ENCODE measurements at places on chromosomes 3 and 15.

GRCh38 chr3:125300416-125300815, 74.7 kb downstream of the ZNF148 start:
- DNase-seq: no peak

DNA sequence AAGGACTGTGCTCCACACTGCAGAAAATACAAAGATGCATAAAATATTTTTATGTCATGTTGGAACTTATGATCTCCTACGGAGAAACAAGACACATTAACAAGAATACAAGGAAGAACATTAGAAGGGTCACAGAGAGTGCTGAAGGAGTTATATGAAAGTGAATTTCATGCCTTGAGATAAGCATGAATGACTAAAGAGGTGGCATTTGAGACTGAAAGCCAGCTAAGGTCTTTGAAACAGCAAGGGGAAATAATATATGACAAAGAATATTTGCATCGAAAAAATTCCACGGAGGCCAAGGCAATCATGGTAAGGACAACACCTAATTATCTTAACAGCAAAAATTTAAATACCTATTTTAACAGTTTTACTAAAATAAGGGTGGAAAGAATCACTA, 12.5 kb downstream of the GSK3B start:
- DNase-seq: no peak

DNA sequence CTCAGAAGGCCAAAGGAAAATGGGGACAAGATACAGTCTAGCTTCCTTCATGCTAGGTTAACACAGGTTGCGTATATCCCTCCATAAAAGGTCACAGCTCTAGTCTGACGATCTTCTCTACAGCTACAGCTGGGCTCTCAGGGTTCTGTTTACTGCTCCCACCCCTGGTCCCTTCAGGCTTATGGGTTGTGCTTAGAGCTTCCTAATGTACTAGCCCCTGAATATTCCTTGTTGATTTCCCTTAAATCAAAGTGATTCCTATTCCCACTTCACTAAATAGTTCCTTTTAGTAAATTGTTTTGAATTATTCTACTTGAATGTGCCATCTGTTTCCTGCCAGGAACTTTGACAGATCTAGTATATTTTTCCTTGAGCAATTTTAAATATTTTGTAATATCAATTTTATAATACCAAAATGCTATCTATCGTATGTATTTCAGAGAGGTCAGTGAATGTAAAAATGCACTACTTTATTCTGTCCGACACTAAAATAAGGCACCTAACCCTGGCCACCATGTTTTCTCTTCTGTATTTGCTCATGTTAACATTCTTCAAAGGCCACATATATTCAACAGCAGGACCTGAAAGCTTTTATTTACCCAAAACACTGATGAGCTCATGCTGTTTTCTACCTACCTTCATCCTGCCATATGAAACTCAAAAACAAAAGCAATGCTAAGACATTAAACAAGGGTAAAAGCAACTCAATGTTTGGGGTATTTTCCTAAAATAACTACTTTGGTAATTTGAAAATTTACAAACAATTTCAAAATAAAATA, 92.8 kb upstream of the TGFBR2 start:
- no peak for DNase-seq

- no peak for DNase-seq
These were observed at the start of gene ATP10A for GRCh38 chr15:25863111-25863967. Gene ATP10A (minus strand): TSS chr15:25863327. CDS start chr15:25863096, 231 bp downstream.

DNA sequence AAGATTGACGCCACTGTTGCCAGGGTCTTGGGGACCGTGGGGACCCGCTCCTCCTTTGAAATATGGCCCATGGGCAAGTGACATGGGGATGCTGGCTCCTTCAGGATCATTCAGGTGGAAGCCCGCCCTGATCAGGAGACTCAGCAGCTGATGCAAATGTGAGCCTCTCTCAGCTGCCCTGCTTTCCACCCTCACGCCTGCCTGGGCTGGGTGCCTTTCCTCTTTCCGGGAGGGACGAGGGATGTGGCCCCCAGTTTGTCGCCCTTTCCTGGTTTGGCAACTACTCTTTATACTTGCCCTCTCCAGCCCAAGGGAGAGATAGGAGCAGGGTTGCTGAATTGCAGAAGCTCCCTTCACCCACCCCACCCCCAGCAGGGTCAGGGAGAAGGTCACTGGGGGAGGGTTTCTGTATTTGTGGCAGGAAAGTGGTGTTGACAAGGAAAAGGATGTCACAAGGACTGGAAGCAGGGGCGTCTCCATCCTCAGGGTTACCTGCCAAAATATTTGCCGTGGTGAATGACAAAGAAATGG, 21.8 kb downstream of the DNASE1L3 start:
- DNase-seq: no peak
